Substantia nigra (tissue), 51 donors: ENCODE measurements at places on chromosomes 1 and 21.
A peak's percentile ranks its signal among the peaks of the same experiment; 100 is the strongest.

GRCh38 chr1:223662943-223663342 is 2.6 kb downstream of the CAPN8 start:
- DNase-seq, result no peak

DNA sequence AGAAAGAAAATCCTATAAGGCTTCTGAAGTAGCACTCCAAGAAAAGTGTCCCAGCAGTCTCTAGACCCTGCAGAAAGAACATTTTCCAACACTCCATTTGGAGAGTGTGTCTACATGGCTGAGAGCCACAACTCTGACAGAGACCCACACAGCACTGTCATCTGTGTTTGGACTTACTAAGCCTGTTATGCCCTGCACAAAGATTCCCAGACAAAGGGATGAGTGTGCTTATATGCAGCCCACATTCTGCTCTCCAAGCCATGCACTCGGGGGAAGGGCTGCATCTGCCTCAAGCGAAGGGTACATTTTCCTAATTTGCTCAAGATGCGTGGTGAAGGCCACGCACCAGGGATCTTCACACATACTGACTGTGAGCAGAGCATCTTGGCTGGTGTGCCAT is 24.4 kb upstream of the SLAMF6 start:
- DNase-seq, result no peak

- DNase-seq, result no peak
These were observed 45.2 kb upstream of the CNTN2 start for GRCh38 chr1:204997591-204998355.

- no peak for DNase-seq
These were observed 1.8 kb downstream of the ARPC5 start for GRCh38 chr1:183633676-183634343.

GRCh38 chr1:44655609-44656008 is 18.7 kb downstream of the TMEM53 start:
- no peak for DNase-seq

DNA sequence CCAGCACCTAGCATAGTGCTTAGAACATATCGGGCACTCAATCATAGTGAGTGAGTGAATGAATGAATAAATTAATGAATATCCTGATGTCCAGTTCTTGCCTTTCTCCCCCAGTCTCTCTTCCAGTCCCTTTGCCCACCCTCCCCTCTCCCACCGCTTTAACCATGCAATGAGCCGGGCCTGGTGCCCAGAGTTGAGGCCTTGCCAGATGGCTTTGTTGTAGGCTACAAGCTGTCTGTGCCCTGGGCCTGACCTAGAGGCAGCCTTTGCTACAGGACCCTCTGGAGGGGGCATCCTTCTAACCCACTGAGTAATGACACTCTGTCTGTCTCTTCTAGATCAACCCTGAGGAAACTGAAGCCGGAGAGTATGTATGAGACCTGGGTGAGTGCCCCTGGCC is 6.9 kb downstream of the CASQ1 start:
- no peak for DNase-seq

- no peak for DNase-seq
These were observed 65.8 kb downstream of the ATP5PO start for GRCh38 chr21:33849834-33850233.

DNA sequence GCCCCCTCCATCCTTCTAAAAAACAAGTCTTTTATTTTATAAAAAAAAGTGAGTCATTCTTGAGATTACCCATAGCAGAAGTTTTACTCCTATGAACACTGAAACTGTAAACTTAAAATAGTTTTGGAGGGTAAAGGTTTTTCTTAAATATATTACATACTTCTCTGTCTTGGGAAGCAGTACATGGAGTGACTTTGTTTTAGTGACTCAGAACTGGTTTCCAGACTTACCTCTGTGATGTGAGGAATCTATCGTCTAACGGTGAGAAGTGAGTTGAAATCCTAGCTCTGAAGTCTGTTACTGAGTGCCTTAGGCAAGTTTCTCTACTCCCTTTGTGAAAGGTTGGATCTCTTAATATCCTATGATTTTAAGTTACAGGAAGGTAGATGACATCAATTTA is 176.3 kb upstream of the POU3F1 start:
- no peak for DNase-seq

GRCh38 chr1:158149175-158149574 is 31.5 kb upstream of the CD1D start:
- DNase-seq, result no peak

- DNase-seq, result no peak
These were observed 72.6 kb downstream of the ATP6V1G3 start for GRCh38 chr1:198467907-198468306.

- no peak for DNase-seq
These were observed 26.2 kb downstream of the UBIAD1 start for GRCh38 chr1:11299225-11299574.

DNA sequence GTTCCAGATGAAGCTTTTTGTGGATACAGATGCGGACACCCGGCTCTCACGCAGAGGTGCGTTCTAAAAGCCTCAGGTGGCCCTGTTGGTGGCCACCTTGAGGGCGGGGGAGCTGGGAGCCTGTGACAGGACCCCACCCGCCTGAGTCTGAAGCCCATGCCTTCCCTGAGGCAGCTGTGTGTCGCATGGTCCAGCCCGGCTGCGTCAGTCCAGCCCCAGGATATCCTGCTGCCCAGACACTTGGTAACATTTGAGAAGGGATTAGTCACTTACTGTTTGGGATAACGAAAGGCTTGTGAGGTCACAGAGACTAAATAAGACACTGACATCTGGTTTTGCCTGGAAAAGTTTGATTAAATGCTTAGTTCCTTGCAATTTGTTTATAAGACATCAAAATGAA is 68.9 kb downstream of the UCK2 start:
- no peak for DNase-seq

DNA sequence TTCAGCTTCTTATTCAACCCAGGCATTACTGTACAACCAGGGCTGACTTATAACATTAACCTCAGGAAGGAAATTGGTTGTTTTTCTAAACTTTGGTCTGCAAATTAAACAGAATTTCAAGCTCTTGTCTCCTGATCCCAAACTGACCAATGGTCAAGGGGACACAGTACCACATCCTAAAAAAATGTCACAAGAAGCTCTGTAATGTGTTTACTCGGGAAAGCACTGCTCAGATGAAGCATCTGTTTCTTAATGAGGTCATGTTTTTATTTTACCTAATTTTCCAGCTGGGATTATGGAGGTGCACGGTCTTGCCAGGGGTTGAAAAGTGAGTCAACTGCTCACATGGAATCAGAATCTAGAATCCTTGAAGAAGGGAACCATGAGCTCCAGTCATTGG is 18.7 kb downstream of the ADAMTS5 start:
- DNase-seq, result no peak

GRCh38 chr1:244968881-244969280 is 104.5 kb upstream of the HNRNPU start:
- no peak for DNase-seq

DNA sequence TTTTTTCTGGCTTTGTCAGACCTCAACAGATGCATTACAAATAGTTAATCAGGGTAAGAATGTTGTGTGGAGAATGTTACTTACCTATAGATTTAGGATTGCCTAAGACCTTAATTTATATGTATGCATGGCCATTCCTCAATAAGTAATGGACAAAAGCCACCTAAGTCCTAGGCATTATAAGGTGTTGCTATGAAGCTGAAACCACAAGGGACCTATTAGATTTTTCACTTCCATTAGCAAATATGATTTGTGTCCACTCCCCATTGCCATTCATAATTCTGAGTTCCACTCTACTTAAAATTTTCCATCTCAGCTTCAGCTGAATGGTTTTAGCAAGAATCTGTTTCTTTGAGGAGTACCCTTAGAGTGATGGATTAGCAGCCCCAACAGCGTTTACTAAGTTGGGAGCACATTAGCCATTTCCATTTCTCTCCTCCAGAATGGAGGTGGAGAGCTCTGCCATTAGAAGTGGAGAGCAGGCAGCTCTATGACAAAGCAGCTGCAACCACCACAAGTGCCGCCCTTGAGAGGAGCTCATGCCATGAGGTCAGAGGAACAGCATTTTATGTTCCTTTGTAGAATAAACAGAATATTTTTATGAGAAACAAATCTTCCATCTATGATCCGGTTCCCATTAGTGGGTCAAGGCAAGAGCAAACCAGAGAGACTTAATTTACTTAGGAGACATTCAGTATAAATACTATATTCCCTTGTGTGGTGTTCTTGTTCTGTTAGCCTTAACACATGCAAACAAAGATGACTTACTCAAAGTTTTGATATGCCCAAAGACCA is 28.9 kb upstream of the C1orf87 start:
- DNase-seq, result no peak

GRCh38 chr1:229642970-229643369 is 16.9 kb downstream of the URB2 start:
- no peak for DNase-seq

DNA sequence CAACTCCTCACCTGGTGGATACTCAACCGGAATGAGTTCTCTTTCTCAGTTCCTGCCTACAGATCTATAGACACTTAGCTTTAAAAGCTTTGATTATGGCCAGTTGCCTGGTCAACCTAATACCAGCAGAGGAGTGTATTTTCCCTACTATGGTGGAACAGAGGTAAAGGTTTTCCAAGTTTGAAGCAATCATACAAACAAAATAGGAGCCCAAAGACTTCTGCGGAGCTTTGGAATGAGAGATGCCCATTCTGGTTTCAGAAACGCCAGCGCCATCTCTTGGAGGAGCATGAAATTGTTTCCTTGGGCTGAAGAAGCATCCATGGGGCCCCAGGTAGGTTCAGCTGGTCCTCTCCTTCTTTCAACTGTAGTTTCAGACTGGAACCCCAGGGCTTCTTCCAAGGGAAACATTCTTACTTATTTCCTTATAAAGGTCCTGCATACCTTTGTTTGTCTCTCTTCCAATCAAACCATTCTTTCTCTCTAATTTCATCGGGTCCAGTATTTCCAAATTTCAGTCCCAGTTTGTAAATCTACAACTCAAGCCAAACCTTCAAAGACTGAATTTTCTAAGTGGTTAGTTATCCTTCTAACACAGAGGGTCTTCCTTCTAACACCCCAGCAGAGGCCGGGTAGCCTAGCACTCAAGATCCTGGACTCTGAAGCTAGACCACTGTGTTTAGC is 95.9 kb downstream of the KCNJ15 start:
- DNase-seq, result no peak

- peak; percentile 47 for DNase-seq
These were observed 27.2 kb downstream of the SYT6 start for GRCh38 chr1:114126261-114127095.

DNA sequence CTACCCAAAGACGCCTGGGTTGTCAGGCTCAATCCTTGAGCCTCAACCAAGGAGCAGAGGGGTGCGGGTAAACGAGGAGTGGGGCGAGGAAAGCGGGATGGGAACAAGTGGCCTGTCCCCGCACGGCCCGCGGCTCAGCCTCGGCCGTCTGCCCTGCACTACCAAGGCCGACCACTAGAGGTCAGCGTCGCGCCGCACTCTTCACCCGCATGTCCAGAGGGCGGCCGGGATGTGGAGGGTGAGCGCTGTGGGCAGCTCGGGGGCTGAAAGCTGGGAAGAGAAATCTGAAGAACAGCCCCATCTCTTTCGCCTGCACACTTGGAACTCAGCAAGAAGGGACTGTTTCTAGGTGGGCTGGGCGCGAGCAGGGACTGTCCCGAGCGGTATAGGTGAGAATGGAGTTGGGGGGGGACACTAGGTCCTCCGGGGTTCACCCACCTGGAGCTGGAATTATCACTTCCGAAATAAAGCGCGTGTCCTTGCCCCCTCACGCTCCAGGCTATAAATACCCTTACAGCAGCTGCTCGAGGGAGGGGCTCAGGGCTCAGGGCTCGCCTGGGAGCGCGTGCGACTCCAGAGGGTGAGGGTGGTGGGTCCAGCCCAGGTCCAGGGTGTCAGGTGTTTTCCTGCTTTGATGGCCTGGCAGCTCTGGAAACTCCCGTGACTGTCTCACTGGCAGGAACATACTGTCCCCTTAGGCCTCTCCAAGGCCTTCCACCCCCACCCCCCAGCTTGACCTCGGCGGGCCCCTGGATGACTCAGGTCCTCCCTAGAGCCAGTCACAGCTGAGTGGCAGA is 9.8 kb downstream of the SLC30A2 start:
- peak; percentile 86 for DNase-seq

DNA sequence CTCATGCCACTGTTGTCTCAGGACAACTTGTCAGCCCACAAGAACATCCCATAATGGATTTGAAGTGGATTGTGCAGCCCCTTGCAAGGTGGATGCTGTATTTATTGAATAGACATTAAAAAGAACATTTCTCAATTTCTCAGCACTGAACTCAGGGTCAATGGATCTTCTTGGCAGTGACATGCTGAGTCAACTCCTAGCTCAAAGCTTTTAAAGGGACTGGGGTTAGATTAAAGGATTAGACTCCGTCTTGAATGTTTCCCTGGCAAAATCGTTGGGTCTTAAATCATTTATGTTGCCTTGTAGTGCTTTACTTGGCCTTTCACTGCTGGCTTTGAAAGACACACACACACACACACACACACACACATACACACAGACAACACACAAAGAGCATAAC is 221.6 kb upstream of the PBX1 start:
- DNase-seq, result no peak

DNA sequence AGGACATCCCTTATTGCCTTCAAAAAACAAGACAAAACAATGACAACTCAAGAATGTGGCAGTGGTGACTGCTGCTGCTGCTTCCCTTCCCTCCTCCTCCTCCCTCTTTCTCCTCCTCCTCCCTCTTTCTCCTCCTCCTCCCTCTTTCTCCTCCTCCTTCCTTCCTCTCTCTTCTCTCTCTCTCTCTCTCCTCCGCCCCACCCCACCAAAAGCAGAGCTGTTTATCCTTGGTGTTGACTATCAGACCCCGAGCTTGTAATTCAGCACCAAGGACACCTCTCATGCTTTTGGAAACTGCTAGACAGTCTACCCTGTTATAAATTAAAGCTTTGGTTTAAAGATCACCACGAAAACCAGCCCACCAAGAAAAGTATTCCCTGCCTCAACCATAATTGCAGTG is 72.4 kb upstream of the IFNAR2 start:
- DNase-seq, result no peak

- DNase-seq, result peak; percentile 21
These were observed 49.8 kb downstream of the ARHGEF16 start for GRCh38 chr1:3504151-3504821.

- no peak for DNase-seq
These were observed 4.9 kb downstream of the SMYD2 start for GRCh38 chr1:214285610-214286440.

- DNase-seq, result peak; percentile 79
These were observed 25.1 kb upstream of the PLEKHA6 start for GRCh38 chr1:204384636-204385352.

GRCh38 chr1:1423245-1423597 is 2.1 kb upstream of the ANKRD65 start:
- DNase-seq, result no peak

GRCh38 chr21:44527983-44528633 is 11.9 kb downstream of the KRTAP10-1 start:
- DNase-seq, result no peak

- DNase-seq, result no peak
These were observed 575.9 kb upstream of the PBX1 start for GRCh38 chr1:163983097-163983496.

GRCh38 chr1:228020686-228021354 is 14.0 kb downstream of the WNT3A start:
- DNase-seq, result no peak
